ENCODE measurements at places on chromosomes 4 and X. TPM values are rescaled to one million over a fixed set of nuclear protein-coding genes. Genes with fewer than 3 reads are reported as not detected.

TAF7L gene
- 0.46 TPM for total RNA-seq

TCEAL6 gene
- total RNA-seq = 10.1 TPM

RAB39B gene
- 34.1 TPM for total RNA-seq

KLHL4 gene
- 9.5 TPM for total RNA-seq

AR gene
- total RNA-seq = 1.8 TPM

MAGEA12 gene
- not detected for total RNA-seq

SMPX gene
- total RNA-seq = not detected

HPSE gene
- total RNA-seq = 2.1 TPM

RBM46 gene
- total RNA-seq = 0.69 TPM
